Occipital lobe (tissue), 3 donors: ENCODE measurements at places on chromosomes 12 and 14. TPM values are rescaled to one million over a fixed set of nuclear protein-coding genes. Genes with fewer than 3 reads are reported as not detected.

- DNase-seq, result no peak
These were observed 458 bp upstream of the HOXC4 start for GRCh38 chr12:54053003-54053750.

DNA sequence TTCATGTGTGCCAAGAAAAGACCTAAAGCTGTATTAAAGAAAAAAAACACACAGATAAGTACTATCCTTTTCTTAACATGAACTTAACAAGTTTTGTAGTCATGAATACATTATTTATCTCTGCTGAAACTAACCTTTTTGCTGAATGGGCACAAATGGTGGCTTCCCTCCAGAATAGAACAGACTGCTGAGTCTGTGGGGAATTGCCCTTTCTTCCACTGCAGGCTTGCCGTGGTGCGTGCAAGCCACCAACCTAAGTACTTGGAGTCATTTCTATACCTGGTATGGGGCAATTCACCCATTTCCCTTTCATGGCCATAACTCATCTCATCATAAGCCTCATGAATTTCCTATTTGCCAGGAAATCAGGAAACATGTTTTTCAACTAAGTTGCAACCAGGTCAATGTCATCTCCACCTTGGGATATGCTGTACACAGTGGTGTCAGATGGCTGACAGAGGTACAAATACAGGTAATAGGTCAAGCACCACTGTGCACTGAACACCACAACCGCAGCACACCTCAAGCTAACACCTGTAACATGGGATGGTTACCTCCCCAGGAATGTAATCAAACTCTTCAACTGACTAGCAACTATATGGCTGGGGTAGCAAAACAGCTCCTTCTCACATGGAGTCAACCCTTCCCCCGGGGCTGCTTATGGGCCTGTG, 49.9 kb downstream of the CATSPERB start:
- no peak for DNase-seq

DNA sequence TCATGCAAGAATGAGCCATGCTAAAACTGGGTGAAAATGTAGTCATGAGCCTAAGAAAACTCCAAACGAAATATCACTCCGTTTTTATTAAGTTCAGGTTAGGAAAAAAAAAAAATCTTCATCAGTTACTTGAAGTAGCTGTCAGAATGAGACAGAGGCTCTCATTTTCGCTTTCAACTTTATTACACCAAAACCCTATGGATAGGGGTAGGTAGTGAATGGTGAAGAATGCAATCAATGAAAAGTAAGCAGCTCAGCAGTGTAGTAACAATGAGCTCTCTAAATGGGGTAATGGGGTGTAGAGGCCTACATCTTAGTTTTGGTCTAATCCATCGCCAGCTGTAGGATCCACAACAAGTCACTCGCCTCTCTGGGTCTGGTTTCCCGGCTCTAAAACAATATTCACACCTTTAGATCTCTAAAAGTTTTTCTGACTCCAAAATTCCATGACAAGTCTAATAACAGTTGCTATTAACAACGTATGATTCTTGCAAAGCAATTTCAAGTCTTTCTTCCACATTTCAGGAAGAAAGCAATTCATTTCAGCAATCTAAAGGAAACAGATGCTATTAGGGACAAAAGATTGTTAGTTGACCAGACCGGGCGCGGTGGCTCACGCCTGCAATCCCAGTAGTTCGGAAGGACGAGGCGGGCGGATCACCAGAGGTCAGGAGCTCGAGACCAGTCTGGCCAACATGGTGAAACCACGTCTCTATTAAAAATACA, 1.7 kb downstream of the BTBD7 start:
- DNase-seq, result no peak

GRCh38 chr14:76292561-76292960, 83.4 kb upstream of the ESRRB start:
- DNase-seq, result no peak

DNA sequence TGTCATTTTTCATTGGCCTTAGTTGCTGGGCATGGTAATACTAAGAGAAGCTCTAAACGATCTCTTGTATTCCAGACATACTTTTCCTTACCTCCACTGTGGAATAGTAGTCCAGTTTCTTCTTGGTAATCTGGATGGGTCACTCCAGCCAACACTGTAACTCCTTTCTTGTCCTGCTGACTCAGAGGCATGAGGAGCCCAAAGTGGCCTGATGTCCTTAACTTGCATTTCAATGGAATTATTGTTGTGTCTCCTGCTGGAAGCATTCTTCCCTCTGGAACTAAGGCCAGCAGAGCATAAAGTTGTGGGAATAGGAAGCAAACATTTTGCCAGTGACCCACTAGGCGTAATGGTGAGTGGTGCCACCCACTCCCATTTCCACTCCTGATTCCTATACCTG, 33.1 kb downstream of the DAAM1 start:
- DNase-seq, result no peak

DNA sequence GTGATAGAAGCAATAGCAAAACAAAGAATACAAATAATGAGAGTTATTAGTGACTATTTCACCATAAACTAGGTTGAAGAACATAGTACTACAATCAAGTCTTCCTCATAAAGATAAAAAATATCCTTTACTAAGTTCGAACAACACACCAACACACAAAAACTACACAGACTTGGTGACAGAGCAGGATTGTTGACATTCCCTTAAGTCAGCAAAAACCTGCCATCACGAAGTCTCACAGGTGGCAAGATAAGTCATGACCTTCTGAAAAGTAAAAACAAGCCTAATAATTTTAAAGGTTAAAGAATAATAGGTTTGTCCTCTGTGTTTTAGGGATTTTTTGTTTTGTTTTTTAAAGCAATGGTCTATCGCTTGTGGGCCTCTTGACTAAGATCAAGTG, 173.0 kb downstream of the SEC23A start:
- DNase-seq, result no peak

Gene KRT8
- total RNA-seq, result not detected

Gene CEBPE
- 0.31 TPM for total RNA-seq

Gene C12orf54
- total RNA-seq, result not detected

Gene GNS
- total RNA-seq, result 45.9 TPM
